ENCODE measurements at places on chromosomes 5 and 9.

GRCh38 chr9:73683862-73684591 is 532.4 kb downstream of the ANXA1 start:
- DNase-seq = no peak

- no peak for DNase-seq
Measured at GRCh38 chr5:92641031-92641962, 939.7 kb downstream of the NR2F1-AS1 start.

DNA sequence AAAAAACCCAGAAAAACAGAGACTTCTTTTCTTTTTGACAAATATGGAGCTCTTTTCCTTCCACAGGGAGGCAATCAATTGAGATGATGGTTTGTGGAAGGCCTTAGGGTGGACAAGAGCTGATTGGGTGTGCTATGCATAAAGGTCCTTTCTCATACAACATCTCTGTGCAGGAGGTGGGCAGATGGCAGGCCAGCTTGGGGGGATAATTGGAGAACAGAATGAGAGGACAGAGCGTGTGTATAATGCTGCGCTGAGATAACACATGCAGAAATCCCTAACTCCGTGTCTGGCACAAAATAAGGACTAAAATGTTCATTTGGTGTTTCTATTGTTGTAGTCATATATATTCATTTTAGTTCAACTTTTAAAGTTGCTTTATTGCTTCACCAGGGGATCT is 159.0 kb upstream of the MEF2C start:
- no peak for DNase-seq

DNA sequence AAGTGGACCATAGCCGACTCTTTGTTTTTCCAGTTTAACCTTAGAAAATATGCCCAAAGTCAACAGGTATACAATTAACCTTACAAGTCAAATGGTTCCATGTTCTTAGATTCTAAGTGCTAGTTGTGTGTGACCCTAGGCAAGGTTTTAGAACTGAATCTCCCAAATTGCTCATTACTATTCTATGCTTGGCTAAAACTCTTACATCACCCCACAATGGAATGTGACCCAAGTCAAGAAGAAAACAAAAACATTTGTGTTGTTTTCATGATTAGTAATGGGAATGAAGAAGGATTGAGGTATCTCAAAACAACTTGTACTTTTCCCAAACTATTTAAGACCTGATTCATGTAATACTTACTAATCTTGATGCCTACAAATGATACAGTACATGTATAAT is 159.2 kb downstream of the ARRDC3 start:
- DNase-seq = no peak

DNA sequence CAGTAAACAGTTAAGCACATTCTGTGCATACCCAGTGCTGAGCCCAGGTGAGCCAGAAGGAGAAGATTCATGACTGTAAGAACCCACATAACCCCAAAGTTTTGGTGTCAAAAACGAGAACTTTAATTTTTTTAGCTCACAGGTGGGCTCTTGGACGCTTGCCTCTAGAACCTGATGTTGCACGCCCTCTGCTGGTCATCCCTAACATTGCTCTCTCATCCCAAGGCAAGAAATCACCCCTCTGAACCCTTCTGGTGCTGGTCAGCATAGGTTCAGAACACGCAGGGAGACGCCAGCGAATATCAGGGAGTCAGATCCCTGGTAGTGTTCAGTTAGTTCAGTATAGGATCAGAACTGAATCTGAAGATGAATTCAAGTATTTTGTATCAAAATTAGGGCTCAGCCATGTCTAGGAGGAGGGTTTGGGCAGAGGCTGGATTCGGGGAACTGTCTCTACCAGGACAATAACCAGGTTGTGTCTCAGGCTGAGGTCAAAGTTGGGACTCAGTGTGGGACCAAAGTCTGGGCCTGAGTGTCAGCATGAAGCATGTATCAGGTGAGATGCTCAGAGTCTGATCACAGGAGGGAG is 4.1 kb upstream of the DNAJB5 start:
- no peak for DNase-seq

DNA sequence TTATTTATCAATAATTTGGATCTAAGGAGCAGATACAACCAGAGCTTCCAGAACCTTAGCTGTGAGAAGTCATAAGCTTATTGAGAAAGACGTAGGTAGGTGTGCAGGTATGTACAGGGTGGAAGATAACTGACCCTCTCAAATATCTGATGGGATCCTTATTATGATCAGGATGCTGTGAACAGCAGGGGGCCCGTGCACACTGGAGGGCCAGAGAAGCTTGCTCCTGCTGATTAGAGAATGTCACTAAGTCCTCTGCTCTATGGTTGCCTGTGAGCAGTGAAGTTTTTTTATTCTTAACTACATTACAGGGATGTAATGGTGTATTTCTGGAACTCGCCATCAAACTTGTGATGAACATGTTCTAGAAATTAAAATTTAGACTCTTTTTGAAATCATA is 108.9 kb upstream of the POU5F2 start:
- DNase-seq = no peak

DNA sequence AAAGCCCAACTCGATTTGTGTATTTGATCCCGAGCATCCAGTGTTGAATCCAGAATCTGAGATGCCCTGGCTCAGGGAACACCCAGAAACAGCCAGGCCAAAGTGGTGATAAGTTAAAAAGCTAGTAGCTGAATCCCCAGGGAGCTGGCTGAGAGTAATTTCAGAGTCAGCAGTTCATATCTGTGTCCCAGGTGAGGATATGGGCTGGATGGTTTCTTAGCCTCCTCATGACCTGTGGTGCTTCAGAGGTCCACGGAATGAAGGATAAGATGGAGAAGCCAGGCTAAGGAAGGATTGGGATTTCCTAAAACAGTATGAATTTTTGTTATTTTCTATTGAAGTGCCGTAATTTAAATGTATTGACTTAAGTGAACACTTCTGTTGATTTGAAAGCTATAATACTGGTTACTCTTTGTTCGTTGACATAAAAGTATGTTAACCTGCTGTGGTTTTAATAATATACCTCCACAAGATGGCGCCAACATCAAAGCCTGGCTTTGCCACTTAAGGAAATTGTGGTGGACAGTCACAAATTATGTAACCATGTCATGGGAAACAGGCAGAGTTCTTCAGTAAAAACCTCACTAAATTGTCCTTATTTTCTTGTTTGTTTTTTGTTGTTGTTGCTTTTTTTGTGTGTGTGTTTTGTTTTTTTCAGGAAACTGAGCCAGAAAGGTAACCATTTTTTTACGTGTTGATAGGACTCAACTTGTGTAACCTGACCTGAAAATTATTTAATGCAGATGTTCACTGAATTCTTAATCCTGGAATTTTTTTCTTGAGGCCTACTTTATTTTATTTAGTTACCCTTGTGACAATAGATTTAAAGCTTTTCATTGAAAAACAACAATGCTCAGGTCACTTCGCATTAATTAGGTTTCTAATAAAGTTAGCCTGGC is 11.4 kb downstream of the MTAP start:
- peak; percentile 42 for DNase-seq

- no peak for DNase-seq
Measured at GRCh38 chr5:82031220-82032119, 59.6 kb downstream of the ATG10 start.

DNA sequence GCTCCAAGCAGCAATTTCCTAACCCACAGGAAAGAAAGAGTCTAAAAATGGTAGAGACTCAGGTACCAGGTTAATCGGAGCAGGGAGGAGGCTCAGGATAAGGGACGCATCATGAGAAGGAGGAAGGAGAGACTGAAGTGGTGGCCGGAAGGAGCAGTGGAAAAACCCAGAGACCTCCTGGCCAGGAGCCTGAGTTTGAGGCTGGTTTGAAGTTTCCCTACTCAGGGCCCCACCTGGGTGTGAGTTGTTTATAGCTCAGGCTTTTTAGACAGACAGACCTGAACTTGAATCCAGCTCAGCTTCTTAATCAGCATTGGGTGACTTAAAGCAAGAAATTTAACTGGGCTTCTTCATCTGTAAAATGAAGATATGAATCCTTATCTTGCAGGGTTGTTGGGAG is 11.9 kb upstream of the AQP7 start:
- DNase-seq = no peak

DNA sequence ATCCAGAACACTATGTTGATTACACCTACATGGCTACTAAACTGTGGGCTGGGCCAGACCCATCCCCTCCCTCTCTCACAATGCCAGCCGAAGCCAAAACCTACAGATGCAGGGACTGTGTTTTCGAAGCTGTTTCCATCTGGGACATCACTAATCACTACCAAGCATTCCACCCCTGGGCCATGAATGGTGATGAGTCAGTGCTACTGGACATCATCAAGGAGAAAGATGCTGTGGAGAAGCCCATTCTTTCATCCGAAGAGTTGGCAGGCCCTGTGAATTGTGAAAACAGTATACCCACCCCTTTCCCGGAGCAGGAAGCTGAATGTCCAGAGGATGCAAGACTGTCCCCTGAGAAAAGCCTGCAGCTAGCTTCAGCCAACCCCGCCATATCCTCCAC is 65.0 kb downstream of the ZNF462 start:
- DNase-seq = no peak

GRCh38 chr5:79357398-79357797 is 121.5 kb downstream of the JMY start:
- DNase-seq = no peak

GRCh38 chr5:131944702-131945550 is 537 bp downstream of the MEIKIN start:
- no peak for DNase-seq

DNA sequence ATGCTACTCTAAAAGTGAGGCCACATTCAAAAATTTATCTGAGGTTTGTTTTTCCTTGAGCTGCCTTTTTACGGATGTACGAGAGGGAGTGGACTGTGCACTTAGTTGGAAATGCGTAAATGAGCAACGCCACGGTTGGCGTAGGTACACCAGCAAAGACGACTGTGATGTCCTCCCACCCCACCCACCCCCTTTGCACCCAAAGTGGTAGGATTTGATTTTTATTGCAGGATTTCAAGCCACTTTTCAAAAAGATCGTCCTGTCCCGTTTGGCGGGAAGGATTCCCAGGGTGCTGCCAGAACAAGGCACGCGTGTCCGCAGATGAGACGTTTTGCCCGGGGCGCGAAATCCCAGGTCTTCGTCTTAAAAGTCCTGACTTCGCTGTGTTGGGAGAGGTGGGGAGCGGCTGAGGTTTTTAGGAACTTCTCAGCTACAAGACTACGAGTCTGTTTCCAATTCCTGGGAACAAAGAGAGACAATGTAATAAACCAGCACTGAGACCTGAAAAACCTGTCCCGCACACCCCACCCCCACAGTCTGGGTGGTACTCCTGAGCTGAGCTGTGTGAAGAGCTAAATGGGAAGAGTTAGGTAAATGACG is 1.0 kb upstream of the TLE1 start:
- no peak for DNase-seq

GRCh38 chr5:2134543-2135292 is 252.0 kb upstream of the IRX4 start:
- no peak for DNase-seq

GRCh38 chr5:57402761-57403160 is 79.8 kb downstream of the ACTBL2 start:
- no peak for DNase-seq

GRCh38 chr5:108006791-108007190 is 336.1 kb upstream of the EFNA5 start:
- DNase-seq = no peak

- no peak for DNase-seq
Measured at GRCh38 chr9:1515557-1515956, 465.4 kb downstream of the DMRT2 start.

DNA sequence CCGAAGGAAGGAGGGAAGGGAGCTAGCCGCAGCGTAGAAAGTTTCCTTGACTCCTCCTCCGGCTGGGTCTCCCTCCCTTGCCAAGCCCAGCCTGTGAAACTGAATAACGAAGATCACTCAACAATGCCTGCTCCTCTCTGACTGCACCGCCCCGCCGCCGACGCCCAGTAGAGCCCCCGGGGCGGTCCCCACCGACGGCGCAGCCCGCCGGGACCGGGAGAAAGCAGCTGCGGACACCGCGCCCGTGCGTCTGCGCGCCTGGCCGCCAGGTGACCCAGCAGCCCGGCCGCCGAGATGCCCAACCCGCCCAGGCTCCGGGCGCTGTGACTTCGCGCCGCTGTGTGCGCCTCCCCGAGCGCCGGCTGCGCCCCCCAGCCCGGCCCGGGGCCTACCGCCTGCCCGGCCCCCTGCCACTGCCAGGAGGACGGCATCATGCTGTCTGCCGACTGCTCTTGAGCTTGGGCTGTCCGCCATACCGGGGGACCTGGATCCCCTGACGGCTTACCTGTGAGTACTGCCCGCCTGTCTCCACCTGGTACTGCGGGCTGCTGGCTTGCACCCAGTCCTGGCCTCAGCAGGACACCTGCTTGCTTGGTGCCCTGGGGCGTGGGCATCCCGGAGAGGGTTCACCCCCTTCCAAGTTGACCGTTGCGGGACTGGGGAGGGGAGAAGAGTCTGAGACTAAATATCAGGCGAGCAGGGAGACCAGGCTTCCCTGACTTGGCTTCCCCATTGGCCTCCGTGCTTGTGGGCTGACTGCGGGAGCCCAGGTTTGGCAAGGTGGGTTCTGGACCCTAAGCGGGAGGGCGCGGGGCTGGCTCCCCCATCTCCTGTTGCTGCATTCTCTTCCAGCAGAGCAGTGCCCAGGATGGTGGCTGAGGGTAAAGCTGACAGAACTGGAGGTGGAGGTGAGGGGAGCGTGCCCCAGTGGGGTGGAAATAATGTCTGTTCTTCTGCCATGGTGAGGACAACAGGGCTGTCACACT is 26.2 kb upstream of the SPTLC1 start:
- DNase-seq = no peak

- DNase-seq = no peak
Measured at GRCh38 chr9:135300346-135301141, 179.0 kb upstream of the PPP1R26 start.

DNA sequence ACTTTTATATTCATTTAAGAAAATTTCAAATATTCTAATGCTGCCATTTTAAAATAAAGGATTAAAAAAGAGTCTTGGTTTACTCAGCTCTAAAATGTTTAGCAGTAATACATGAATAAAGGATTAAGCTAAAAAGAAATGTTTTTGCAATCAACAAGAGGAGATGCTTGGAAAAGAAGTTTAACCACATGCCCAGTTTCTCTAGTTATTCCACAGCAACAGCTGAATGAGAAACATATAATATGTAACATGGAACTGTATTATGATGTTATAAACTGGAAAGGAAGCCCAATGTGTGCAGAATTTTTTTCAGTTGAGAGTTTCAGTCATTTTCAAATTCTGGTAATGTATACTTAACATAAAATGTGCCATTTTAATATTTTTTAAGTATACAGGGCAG is 76.5 kb upstream of the ALDH1A1 start:
- no peak for DNase-seq

- DNase-seq = no peak
Measured at GRCh38 chr5:109759306-109759705, 69.6 kb downstream of the MAN2A1 start.

- DNase-seq = no peak
Measured at GRCh38 chr9:92100237-92100911, 14.8 kb downstream of the SPTLC1 start.

DNA sequence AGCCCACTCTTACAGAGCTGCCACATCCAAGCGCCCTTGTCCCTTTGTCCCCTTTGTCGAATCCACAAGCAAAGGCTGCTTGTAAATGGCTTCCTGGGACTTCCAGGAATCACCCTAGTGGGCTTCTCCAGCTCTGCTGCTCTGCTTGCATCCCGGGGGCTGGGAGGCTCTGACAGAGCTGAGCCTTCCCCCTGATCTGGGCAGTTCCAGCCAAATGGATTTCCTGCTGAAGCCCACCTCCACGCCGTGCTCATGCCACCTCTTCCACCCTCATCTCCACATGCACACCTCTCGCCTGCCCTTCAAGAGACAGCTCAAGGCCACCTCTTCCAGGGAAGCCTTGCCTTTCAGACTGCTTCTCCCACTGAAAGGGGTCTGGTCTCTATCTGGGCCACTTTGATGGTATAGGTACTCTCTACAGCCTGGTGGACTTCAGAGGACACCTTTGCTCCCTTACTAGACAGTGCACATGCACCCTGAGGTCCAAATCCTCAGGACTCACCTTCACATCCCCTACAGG is 106.2 kb downstream of the LHFPL2 start:
- no peak for DNase-seq

GRCh38 chr5:67178085-67178484 is 18.5 kb downstream of the CD180 start:
- no peak for DNase-seq
